Left ventricle myocardium superior (tissue), 1 donor: ENCODE measurements at places on chromosomes 7 and 10.

DNA sequence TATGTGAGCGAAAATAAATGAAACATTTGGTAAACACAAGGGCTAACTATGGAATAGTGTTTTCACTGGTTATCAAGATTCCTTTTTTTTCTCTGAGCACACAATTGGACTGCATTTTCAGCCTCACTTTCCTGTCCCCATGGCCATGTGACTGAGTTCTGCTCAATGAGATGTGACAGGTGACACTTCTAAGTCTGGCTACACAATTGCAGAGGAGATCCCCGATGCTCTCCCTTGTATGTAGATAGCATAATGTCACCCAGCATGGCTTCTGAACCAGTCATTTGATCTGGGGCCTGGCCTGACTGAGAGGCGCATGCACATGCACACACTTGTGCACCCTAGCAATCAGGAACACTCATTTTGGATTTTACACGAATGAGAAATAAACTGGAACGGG is 581.8 kb downstream of the GRID1 start:
- DNase-seq: no peak

- DNase-seq: no peak
These were observed 85.5 kb upstream of the ABI1 start for GRCh38 chr10:26946102-26946811.

GRCh38 chr7:83947260-83947659 is 247.3 kb downstream of the SEMA3A start:
- no peak for DNase-seq

DNA sequence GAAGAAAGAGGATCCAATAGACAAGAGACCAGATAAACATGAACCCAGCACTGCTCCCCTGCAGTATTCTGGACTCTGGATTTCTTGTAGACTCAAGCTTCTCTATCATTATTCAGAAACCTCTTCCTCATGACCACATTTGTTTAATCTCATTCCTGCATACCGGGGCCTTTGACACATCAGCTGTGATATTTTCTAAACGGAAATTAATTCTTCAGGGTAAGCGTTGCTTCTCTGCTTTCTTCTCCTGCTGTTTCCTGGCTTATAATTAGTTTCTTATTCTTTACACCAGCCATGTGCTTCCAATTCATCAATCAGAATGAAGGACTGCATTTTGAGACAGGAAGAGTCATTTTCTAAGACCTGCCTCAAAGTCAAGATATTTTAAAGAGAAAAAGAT is 54.2 kb upstream of the TARP start:
- no peak for DNase-seq

DNA sequence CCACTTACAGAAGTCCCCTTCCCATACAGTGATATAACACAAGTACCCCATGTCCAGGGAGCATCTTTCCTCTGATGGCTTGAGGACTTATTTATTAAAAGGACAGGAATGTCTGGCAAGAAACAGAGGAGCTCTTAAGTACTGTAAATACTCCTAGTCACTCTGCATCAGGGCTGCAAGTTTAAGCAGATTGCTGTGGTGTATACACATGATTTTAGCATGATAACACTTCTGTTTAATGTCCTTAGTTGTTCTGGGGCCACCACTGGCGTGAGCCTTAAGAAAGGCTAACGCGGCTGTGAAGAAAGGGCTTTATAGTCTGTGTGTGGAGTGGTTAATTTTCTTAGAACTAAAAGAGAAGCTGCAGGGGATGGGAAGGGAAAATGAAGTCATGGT is 65.7 kb downstream of the GBF1 start:
- no peak for DNase-seq
